ENCODE measurements at places on chromosomes 16 and 17. TPM values are rescaled to one million over a fixed set of nuclear protein-coding genes. Genes with fewer than 3 reads are reported as not detected.

DNA sequence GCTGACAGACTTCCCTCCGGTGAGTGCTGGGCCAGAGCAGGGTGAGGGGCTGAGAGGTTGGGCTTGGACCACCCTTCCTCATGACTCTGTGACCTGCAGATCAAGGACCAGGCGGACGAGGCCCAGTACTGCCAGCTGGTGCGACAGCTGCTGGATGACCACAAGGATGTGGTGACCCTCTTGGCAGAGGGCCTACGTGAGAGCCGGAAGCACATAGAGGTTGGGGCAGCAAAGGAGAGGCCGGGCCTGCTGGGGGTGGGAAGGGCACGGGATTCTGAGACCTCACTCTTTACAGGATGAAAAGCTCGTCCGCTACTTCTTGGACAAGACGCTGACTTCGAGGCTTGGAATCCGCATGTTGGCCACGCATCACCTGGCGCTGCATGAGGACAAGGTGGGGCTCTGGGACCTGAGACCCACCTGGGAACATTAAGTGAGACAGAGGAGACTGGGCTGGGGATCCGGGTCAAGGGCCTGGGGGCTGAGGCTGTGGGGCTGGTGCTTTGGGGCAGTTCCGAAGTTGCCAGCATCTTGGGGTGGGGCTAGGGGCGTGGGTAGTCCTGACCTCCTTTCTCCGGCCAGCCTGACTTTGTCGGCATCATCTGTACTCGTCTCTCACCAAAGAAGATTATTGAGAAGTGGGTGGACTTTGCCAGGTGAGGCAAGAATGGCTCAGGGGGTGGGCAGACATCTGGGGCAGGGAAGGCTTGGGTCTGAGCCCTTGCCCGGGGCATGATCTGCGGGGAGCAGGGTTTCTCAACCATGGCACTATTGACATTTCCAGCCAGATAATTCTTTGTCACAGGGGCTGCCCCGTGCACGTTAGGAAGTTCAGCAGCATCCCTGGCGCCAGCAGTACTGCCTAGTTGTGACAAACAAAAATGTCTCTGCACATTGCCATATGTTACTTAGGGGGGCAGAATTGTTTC lies 2.2 kb downstream of the BCKDK start:
- no peak for DNase-seq

The KRTAP2-1 gene
- total RNA-seq = not detected

DNA sequence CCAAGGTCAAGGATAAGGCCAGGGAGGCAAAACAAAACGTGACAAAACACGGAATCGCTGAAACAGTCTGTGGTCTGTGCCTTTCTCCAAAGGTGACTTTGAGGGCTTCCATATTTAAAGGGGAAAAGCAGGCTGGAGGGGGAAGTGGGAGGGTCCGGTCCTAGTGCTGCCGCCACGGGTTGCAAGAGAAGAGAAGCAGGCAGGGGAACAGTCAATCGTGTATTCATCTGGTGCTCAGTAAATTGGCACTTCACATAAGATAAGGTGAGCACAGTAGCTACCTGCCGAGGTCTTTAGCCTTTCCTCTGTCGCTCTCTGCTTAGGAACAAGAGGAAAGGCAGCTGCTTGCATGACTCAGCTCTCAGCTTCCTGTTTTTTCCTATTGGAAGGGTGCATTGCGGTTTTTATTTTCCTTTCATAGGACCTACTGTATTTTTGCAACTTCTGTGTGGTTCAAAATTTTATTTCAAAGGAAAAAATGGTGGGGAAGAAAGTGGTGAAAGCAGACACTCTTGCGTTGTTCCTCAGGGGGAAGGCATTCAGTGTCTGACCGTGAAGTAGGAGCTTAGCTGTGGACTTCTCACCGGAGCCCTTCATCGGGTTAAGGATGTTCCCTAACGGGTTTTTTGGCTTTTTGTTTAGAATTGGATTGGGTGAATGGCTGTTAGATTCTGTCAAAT lies 7.1 kb upstream of the LGALS3BP start:
- DNase-seq = peak; percentile 80

GRCh38 chr17:82957961-82958561 lies 118.2 kb upstream of the ZNF750 start:
- DNase-seq = no peak

DNA sequence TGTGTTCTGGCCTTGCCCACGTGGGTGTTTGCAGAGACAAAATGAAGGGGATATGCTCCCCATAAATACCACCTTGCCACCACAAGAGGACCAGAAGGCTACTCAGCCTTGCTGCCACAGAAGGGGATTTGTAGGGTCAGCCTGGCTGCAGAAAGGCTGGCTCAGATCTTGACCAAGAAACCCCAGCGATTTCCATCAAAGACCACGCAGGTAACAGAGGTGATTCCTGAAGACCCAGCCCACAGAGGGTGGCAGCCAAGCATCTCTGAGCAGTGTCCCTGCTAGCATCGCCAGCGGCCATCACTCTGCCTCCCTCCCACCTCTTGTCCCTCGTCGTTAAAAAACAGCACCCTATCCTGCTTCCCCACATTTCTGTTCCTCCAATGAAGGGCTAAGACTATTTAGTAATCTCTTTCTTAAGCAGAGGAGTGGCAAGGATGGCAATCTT lies 54.9 kb downstream of the BEAN1 start:
- DNase-seq = no peak

DNA sequence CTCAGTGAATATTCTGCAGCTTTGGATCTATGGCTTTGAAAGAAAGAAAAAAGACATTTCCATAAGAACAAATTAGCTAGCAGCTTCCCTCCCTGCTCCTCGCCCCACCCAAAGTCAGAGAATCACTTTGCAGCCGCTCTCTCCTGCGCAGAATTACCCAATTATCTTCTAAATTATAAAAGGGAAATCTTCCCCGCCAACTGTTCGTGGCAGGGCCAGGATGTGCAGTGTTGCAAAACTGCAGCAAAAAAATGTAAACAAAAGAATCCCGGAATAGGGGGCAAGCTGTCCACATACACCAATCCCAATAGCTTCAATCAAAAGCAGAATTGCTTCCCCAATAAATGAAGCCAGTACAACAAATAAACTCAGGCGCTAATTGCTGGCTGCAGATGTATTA lies 510.6 kb downstream of the RBFOX1 start:
- no peak for DNase-seq

DNA sequence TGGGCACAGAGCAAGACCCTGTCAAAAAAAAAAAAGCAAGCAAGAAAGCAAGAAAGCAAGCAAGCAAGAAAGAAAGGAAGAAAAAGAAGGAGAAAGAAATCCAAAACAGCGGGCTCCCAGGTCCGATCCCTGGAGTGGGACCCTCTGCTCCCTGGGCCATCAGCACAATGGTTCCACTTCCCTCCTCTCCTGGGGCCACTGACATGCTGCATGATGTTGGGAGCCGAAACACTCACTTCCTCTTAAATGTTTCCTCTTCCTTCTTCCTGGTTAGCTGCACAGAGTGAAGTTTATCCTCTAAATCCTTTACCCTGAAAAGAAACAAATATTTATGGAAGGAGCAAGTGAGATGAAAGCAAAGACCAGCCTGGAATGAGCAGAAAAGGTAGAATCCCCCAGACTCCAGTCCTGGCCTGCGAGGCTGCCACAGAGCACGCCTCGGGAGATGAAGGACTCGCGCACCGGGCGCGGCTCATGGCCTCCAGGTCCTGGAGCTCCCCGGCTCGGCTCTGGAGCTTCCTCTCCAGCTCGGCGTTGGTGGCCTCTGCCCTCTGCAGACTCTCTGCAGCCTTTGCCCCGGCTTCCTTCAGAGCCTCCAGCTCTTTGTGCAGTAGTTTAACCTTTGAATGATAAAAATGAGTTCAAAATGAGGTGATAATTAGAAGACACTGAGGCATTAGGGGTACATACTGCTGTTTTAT lies 19.0 kb downstream of the CCDC57 start:
- no peak for DNase-seq

The ZFHX3 gene
- total RNA-seq = 6.8 TPM

DNA sequence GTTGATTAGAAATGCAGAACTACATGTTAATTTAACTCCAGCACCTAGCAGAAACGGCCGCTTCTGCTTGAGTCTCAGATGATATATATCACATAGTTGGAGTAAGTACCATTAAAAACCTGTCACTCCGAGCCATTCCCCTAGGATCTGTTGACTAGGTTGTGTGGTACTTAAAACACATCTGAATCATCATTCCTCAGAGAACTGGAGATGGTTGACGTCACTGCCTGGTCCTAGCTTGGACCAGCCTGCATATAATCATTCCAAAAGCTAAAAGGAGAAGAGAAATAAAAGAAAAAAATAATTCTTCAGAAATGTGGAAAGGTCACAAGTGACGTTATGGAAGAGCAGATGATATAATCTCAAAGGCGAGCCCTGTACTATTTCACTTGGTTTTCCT lies 31.3 kb upstream of the RASL10B start:
- peak; percentile 70 for DNase-seq

DNA sequence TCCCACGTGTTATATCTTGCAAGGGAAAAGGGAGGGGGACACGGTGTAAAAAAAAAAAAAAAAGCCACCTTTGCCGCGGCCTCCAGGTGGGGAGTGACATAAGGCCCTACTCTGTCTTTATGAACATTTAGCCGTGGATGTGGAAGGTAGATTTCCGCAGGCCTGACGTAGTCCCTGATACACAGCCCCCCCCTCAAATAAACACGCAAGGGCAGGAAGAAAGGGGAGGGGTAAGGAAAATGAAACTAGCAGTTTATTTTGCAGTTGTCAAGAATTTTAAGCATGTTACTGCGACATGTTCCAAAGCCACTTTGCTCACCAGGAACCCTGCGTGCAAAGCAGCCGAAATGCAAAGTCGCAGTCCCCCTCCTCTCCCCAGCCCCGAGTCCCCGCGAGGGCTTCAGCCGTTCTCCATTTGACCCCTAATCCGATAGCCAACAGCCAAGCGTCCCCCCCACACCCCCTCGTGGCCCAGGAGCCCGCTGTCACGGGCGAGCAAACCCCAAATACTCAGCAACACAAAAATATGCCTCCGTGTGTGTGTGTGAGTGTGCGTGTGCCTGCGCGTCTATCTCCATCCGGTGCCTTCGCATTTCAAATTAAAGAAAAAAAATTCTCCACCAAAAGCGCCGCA lies 1.2 kb downstream of the CBX4 start:
- DNase-seq = peak; percentile 48

The SDK2 gene
- under 0.01 TPM for total RNA-seq

- DNase-seq = no peak
These were observed 269.6 kb downstream of the PARN start for GRCh38 chr16:14360326-14361037.

GRCh38 chr17:27621536-27621935 lies 9.5 kb upstream of the LGALS9 start:
- no peak for DNase-seq
